ENCODE measurements at places on chromosomes 16 and 17.

DNA sequence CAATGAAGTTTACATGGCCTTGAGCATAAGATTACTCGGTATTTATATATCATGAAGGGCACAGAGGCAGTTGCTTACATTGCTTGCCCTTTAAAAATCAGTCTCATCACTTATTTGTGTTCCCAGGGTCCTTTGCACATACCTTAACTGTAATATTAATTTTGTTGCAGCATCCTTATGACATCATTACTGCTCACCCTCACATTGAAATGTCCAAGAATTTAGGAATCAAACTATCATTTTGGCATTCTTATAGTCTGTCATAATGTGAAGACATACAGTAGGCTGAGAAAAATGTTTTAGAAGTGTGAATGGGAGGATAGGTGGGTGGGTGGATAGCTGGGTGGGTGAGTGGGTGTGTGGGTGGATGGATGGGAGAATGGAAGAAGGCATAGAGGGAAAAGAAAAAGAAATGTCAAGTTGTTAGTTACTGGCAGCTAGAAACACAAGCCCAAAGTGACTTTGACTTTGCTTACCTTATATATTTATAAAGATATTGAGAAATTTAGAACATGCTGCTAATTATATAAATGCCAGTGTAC, 17.8 kb downstream of the ADAMTS18 start:
- DNase-seq = no peak

DNA sequence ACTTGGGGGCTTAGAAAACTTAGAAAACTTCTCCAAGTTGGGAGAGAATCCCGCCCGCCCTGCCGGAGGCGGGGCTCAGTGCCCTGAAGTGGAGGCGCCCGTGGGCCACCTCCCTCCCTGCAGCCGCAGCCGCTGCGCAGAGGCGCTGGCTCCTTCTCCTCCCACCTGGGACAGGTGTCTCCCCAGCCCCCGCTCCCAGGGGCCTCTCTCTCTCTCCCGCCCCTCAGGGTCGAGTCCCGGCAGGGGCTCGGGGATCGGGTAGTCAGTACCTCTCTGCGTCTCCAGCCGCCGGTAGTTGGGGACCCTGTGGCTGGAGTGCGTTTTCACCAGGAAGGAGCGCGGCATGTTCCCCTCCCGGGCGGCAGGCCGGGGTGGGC, 257 bp downstream of the SNAI3 start:
- no peak for DNase-seq

DNA sequence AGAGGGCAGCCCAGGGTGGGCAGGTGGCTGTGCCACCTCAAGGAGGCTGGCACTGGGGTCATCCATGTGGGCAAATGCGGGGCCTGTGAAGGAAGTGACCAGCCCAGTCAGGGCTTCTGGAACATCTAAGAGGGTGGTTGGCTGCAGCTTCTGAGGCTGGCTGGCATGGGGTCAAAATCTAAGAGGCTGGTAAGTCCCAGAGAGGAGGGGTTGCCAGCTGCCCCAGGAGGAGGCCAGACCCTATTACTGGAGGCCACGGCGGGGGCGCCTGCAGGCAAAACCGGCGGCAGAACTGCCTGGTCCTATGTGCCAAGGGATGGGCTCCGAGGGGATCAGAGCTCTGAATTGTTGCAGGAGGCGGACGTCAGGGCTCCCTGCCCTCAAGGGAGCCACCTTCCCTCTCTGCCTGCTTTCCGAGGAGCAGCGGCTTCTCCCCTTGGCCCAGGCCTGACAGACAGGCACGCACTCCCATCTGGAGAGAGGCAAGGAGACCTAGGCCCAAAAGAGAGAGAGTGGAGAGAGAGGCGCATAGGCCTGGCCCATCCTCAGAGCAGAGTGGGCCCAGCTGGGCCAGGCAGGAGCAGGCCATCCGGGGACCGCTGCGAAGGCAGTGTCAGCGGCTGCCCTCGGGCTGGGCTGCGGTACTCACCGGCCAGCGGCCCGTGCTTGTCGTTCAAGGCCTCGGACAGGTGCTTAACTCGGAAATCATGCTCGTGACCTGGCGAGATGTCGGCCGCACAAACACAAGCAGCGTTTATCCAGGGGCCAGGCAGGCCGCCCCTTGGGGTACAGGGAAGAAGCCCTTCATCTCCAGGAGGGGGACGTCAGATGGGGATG, 10.9 kb downstream of the ZACN start:
- DNase-seq = no peak

GRCh38 chr17:14268264-14268663, 31.6 kb upstream of the CDRT15 start:
- no peak for DNase-seq

DNA sequence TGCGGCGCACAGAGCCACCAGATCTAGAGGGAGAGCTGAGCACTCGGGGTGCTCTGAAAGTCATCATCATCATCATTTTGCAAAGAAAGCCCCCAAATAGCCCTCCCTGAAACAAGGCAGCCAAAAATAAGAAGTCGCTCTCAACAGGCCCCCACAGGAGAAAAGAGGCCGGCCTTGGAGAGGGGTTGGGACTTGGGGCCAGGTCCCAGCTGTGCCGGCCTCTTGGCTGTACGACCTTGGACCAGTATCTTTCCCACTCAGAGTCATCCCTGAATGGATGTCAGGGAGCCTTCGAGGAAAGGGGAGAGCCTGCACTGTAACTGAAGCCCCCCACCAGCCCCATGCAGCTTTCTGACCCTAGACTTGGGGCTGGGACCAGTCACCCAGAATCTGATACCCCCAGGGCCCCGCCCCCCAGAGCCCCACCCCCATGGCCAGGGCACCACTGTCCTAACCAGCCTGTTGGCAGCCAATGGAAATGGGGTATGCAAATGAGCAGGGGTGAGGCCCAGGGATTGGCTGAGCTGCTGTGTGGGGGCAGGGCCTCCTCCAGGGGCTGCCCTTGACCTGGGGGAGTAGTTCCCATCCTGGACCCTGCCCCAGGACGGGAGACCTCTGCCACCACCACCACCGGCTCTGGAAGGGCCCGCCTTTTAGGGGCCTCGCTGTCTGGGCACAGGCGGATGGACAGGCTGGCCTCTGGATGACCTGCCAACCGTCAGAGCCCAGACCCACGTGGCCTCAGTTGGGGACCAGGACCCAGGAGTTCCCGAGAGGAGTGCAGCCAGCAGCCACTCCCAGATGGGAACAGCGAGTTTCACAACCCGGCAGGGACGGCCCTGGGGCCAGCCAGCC, 15.4 kb downstream of the ZFPM1 start:
- DNase-seq = no peak

- DNase-seq = no peak
These were observed 1.5 kb downstream of the ATXN7L3 start for GRCh38 chr17:44197980-44198720.

- no peak for DNase-seq
These were observed 10.2 kb downstream of the ZC3H18 start for GRCh38 chr16:88580371-88580770.

- DNase-seq = no peak
These were observed 975 bp downstream of the CFAP20 start for GRCh38 chr16:58128181-58128631.

GRCh38 chr16:20968765-20969164, 68.2 kb downstream of the LYRM1 start:
- no peak for DNase-seq

DNA sequence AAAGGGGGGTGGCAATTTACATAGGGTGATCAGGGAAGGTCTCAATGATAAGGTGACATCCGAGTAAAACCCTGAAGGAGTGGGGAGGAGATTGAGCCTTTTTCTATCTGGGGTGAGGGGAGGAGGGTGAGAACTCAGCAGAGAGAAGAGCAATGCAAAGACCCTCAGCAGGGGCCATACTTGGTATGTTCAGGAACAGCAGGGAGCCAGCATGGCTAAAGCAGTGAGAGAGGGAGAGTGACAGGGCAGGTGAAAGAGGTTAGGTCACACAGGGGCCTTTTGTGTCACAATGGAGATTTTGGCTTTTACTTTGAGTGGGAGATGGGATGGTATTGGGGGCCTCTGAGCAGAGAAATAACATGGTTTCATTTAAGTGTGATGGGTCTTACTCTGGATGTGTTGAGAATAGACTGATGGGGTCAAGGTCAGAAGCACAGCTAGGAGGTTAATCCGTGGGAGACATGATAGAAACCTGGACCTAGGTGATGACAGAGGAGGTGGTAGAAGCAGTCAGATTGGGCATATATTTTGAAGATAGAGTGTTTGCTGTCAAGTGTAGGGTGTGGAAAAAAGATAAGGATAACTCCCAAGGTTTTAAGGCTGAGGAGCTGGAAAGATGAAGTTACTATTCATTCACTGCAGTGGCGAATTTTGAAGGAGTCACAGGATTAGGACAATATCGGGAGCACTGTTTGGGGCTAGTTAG, 6.2 kb downstream of the SP2 start:
- no peak for DNase-seq

- no peak for DNase-seq
These were observed 10.3 kb downstream of the CD300LB start for GRCh38 chr17:74520790-74521480.

- DNase-seq = no peak
These were observed 7.7 kb downstream of the PRKAR1A start for GRCh38 chr17:68519911-68520310.

- DNase-seq = no peak
These were observed 1.2 kb downstream of the IRF8 start for GRCh38 chr16:85900027-85900792.

DNA sequence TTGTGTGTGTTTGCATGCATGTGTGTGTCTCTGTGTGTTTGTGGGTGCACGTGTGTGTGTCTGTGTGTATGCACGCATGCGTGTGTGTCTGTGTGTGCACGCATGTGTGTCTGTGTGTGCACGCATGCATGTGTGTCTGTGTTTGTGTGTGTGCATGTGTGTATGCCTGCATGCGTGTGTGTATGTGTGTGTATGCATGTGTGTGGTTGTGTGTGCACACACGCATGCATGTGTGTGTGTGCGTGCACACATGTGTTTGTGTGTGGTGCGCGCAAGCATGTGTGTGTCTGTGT, 239.9 kb upstream of the TNRC6C start:
- DNase-seq = no peak

- DNase-seq = no peak
These were observed 32.4 kb upstream of the RPTOR start for GRCh38 chr17:80512233-80512632.

- DNase-seq = no peak
These were observed 517.3 kb upstream of the ZFHX3 start for GRCh38 chr16:73565263-73565662.

- DNase-seq = no peak
These were observed 679.8 kb upstream of the KIF2B start for GRCh38 chr17:53142890-53143289.

- no peak for DNase-seq
These were observed 4.3 kb downstream of the TAT start for GRCh38 chr16:71572497-71573116.

GRCh38 chr16:4525634-4526277, 12.8 kb downstream of the CDIP1 start:
- DNase-seq = no peak

- DNase-seq = no peak
These were observed 1.6 kb downstream of the TBC1D10B start for GRCh38 chr16:30368792-30369090.

GRCh38 chr16:65218348-65218747, 96.5 kb upstream of the CDH11 start:
- DNase-seq = no peak

Data from aorta (tissue), 5 donors.